ENCODE measurements at places on chromosomes 4 and X.

DNA sequence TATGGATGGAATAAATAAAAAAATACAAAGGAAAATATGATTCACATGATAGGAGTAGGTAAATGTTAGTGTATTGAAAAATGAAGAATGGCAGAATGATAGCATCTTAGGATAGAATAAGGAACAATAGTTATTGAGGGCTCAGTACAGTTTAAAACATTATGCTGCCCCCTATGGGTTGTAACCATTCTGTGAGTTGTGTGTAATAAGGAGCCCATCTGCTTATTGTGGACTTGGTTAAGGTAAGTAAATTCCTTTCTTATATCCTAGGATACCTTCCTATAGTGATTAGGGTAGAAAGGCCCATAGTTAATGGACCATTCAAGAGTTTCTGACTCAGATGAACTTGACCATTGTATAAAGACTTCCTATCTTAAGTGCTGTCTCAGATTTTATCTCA lies 195.8 kb downstream of the PDHA2 start:
- no peak for DNase-seq

- no peak for DNase-seq
Measured at GRCh38 chr4:116665716-116666115, 419.7 kb downstream of the TRAM1L1 start.

DNA sequence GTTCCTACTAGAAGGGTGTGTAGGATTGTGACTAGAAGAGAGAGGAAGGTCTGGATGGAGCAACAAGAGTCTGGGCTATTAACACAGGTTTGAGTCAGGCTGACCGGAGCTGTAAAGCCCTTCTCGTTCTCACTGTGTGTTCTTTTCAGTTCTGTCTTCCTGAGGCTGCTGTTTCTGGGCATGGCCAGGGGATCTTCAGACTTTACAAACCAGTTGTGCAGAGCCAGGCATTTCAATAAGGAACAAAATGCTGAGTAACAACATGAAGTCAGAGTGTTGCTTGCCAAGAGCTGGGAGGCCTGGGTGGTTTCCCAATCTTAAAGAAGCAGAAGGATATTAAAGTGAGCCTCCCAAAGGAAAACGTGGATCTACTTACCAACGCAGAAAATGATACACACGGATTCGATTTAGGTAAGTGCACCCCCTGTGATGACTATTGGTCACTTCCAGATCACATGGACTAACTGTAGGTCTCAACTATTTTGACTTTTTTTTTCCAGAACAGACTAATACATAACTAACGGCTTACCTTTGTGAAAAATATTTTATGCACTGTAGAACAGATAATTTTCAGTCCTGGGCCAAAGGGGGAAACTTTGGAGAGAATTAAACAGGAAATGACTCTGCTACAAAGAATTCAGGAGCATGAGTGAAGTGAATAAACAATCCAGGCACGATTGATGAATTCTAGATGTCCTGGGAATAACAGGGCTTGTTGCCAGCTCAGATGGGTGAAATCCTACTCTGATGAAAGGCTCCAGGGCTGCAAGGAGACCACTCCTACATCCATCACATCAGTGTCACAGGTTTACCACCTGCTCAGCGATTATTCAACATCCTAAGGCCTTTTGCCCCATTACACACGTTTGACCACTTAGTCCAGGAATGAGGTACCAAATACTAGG lies 94.5 kb downstream of the ANXA3 start:
- DNase-seq = peak; percentile 22

DNA sequence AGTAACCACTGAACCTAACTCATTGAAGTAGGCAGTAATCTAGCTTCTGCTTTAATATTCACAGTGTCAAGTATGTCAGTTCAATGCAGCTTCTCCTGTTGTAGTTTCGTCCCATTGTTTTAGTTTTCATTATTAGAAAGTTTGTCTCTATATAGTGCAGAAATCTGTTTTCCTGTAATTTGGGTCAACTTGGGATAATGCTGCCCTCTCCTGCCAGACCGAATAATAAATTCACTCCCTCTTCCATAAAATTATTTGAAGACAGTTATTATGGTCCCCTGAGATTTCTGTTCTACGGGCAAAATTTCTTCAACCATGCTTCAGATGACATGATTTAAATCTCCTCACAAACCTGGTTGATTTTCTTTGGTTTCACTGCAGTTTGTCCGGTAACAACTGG lies 4.6 kb upstream of the LUZP4 start:
- no peak for DNase-seq

DNA sequence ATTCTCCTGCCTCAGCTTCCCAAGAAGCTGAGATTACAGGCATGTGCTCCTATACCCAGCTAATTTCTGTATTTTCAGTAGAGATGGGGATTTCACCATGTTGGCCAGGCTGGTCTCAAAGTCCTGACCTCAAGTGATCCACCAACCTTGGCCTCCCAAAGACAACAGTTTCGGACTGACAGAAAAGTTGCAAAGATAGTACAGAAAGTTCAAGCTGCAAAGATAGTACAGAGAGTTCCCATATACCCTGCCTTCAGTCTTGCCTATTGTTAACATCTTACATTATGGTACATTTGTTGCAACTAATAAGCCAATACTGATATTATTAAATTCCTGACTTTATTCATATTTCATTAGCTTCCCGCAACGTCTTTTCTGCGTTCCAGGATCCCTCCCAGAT lies 65.8 kb downstream of the SUPT20HL2 start:
- no peak for DNase-seq

Measured in ELF-1 (cell line).